ENCODE measurements at places on chromosomes 16 and 17. TPM values are rescaled to one million over a fixed set of nuclear protein-coding genes. Genes with fewer than 3 reads are reported as not detected.

DNA sequence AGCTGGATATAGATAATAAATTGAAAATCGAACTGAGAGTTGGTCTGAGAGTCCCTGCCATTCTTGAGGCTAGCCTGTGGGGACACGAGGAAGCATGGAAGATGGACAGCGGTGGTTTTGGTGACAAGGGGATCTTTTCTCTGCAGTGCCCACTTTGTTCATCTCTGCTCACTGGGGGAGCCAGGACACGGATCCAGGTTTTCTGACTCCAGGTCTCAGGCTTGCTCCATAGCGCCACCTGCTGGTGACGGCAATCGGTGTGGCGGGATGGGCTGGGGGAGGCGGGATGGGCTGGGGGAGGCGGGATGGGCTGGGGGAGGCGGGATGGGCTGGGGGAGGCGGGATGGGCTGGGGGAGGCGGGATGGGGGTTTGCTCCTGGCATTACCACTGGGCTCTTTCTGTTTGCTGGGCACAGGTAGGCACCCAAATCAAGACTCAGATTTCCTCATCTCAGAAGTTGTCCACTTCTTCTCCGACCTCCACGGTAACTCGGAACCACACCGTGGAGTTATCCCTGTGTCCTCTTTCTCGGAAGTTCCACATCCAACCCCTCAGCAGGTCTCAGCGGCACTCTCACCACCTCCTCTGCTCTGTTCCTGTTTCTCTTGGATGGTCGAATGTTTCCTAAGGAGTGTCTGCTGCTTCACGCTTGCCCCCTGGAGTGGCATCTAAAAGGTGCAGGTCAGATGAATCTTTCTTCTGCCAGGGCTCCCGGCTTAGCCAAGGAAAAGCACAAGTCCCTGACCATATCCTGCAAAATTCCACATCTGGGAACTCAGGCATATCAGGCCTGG lies 142.4 kb downstream of the CYLD start:
- peaks cover 6% of the 10 kb centered on the region for H3K27me3 ChIP-seq
- no peaks in the 10 kb centered on the region for H3K36me3 ChIP-seq
- no peak overlapping the region for H3K4me3 ChIP-seq
- no peak for DNase-seq
- no peak overlapping the region for H3K27ac ChIP-seq
- H3K4me1 ChIP-seq, result no peaks in the 10 kb centered on the region

RAB26 gene
- total RNA-seq, result not detected

DNA sequence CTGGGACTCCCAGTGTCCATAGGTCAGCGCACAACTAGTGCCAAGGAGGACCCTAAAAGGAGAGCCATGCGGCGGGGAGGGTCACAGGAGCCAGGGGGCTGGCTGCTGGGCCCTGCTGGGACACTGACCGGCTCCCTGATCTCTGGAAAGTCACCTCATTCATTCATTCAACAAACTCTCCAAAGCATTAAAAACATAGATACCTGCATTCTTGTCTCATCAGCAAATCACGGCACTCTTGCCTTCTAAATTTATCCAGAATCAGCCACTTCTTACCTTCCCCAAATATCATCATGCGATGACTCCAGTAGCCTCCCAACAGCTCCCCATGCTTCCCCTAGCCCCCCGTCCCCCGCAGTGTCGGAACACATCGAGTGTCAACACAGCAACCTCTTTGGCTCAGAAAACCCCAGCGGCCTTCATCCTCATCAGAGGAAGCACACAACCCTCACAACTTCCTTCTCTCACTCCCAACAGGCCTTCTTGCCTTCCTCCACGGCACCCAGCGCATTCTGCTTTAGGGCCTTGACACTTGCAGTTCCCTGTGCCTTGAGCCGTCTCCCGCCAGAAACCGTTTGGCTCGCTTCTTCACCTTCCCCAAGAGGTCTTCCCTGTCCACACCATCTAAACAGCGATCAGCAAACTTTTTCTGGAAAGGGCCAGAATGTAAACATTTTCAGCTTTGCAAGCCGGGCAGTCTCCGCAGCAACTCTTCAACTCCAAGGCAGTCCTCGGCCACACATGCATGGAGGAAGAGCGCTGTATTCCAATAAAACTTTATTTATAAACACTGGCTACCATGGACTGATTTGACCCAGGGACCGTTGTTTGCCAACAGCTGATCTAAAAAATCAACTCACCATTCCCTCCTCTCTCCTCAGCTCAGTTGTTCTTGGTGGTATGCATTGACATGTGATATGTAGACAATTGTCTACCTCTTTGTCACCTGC lies 119.5 kb upstream of the TNRC6C start:
- no peaks in the 10 kb centered on the region for H3K27me3 ChIP-seq
- no peaks in the 10 kb centered on the region for H3K36me3 ChIP-seq
- DNase-seq, result no peak
- H3K27ac ChIP-seq, result no peak overlapping the region

DNA sequence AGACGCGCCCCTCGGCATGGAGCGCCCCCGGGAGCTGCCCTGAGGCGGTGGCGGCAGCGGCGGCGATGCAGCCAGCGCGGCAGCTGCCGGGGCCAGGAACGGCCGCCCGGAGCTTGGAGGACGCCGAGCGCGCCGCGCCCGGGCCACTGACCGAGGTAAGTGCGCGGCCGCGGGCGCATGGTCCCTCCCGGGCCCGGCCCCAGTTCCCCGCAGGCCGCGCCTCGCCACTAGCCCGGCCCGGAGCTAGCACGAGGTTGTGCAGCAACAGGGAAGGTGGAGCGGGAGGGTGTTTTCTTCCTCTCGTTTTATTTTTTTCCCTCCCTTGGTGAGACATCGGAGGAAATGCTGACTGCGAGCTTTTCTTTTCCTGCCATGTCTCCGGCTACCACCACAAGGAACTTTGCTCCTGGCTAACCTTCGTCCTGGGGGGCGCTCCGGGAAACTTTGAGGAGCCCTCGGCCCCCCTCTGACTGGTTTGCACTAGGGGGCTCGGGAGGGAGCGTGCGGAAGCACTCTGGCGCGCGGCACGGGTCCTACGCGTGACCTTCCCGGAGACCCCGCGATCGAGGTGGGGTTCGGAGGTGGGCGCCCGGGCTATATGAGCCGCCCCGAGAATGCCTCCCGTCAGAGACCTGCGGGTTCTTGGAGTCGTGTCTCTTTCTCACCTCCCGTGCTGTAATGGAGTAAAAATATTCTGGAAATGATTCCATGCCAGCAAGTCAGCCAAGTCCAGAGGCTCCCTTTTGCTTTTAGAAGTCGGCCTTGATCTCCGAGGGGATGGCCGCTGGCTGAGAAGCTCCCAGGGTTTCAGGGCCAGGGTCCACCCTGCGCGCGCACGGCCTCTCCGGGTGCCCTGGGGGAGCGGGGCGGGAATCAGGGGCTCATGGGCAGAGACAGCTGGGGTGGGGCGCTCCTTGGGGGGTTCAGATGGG lies 868 bp downstream of the KCNJ12 start:
- peaks cover 17% of the 10 kb centered on the region for H3K4me1 ChIP-seq
- DNase-seq, result no peak
- H3K27me3 ChIP-seq, result peaks cover 3% of the 10 kb centered on the region
- H3K27ac ChIP-seq, result no peak overlapping the region
- no peak overlapping the region for H3K4me3 ChIP-seq

DNA sequence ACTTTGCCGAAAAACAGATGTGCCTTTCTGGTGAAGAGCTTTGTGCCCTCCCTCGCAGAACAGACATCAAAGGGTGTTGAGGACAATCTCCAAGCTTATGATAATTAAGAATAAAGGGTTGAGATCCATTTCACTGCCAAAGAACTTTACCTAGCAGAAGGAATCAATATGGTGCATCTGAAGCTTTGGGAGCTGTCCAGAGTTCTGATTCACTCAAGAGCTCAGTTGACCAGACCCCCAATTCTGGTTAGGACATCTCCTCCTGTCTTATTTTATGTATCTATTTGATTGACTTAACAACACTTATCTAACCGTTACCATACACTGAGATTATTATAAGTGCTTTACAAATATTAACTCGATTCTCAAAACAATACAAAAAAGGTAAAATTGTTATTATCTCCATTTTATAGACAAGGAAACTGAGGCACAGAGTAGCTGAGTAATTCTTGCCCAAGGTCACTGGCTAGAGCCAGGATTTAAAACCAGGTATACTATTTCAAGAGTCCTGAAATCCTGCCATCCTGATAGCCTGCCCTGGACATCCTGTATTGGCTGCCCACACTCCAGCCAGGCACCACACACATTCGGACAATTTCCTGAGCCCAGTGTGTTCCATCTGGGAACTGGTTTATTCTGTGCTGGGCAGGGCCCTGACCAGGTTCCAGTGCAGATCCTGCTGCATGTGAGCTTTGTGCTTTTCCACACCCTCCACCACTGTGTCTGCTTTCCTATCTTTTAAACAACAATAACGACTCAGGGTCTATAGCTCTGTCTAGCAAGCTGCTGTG lies 29.8 kb downstream of the PITPNM3 start:
- no peaks in the 10 kb centered on the region for H3K4me1 ChIP-seq
- DNase-seq, result no peak
- no peak overlapping the region for H3K4me3 ChIP-seq

SMTNL2 gene
- total RNA-seq, result not detected

- H3K4me3 ChIP-seq, result no peak overlapping the region
- no peak overlapping the region for H3K27ac ChIP-seq
- H3K36me3 ChIP-seq, result no peaks in the 10 kb centered on the region
- no peaks in the 10 kb centered on the region for H3K27me3 ChIP-seq
- H3K4me1 ChIP-seq, result no peaks in the 10 kb centered on the region
- no peak for DNase-seq
Observed at GRCh38 chr16:52114379-52114778, 432.6 kb downstream of the TOX3 start.

- no peaks in the 10 kb centered on the region for H3K4me1 ChIP-seq
- no peaks in the 10 kb centered on the region for H3K27me3 ChIP-seq
- no peak overlapping the region for H3K4me3 ChIP-seq
- H3K27ac ChIP-seq, result no peak overlapping the region
Observed at GRCh38 chr17:64369007-64369893, 21.4 kb downstream of the PECAM1 start.

DNA sequence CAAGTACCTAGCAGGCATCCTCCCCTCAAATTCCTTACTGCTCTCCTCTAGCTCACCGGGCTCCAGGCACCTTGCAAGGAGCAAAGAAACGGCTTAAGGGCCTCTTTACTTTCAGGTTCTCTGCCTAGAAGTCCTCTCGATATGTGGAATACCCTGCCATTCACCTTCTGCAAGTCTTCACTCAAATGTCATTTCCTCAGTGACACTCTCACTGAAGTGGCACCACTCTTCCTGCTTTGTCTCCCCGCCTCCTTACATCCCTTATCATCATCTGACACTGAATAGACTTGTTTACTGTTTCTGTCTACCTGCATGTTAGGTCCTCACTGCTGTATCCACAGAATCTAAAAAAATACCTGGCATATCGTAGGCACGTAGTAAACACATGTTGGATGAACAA lies 947 bp downstream of the SLC7A6OS start:
- H3K4me1 ChIP-seq, result peaks cover 41% of the 10 kb centered on the region
- H3K27me3 ChIP-seq, result no peaks in the 10 kb centered on the region
- peaks cover 39% of the 10 kb centered on the region for H3K36me3 ChIP-seq
- H3K4me3 ChIP-seq, result peak overlapping the region; percentile 81

GRCh38 chr17:77002103-77003045 lies 134.2 kb downstream of the MGAT5B start:
- H3K4me3 ChIP-seq, result no peak overlapping the region
- no peaks in the 10 kb centered on the region for H3K27me3 ChIP-seq
- DNase-seq, result no peak
- H3K36me3 ChIP-seq, result no peaks in the 10 kb centered on the region
- no peak overlapping the region for H3K27ac ChIP-seq
- H3K4me1 ChIP-seq, result peaks cover 25% of the 10 kb centered on the region

PRPSAP1 gene
- total RNA-seq, result 37.1 TPM

DHRS7B gene
- total RNA-seq, result 7.6 TPM

DNA sequence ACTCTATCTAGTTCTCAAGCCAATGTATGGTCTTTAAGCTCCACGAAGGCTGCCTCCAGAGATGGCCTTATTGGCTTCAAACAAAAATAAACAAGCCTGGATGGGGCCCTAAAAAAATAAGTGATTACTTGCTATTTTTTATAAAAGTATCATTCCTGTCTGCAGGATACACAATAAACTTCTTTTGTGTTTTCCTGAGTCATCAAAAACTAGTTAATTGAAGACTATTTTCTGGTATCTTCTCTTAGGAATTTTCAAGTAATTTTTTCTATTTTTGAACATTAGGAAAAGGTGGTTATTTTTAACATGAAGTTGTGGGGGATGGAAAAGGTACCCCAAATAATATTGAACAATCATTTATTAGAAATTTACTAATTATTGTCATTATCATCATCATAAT lies 213.1 kb upstream of the DYNLRB2 start:
- no peaks in the 10 kb centered on the region for H3K4me1 ChIP-seq
- H3K27me3 ChIP-seq, result no peaks in the 10 kb centered on the region
- H3K4me3 ChIP-seq, result no peak overlapping the region
- no peaks in the 10 kb centered on the region for H3K36me3 ChIP-seq
- DNase-seq, result no peak

- no peaks in the 10 kb centered on the region for H3K4me1 ChIP-seq
- no peak overlapping the region for H3K27ac ChIP-seq
- H3K27me3 ChIP-seq, result no peaks in the 10 kb centered on the region
- H3K36me3 ChIP-seq, result no peaks in the 10 kb centered on the region
- H3K4me3 ChIP-seq, result no peak overlapping the region
Observed at GRCh38 chr16:51994597-51994996, 552.3 kb downstream of the TOX3 start.

DNA sequence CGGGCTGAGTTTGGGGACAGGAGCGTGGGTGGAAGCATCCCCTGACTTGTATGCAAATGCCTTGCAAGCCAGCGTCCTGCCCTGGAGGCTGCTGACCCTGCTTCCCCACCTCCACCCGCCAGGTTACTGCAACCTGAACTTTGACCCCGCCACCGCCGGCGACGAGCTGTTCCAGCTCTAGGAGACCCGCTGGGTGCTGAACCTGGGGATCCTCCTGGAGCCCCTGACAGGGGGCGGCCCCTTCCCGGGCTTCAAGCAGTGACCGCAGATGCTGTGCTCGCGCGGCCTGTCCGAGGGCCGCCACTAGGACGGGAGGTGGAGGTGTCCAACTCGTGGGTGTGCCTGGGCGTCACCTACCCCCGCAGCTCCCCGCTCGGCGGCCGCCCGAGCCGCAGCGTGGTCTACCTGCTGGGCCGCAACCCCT lies 10.7 kb upstream of the SLC16A5 start:
- H3K27ac ChIP-seq, result peak overlapping the region; percentile 43
- H3K4me3 ChIP-seq, result no peak overlapping the region
- no peak for DNase-seq
- H3K27me3 ChIP-seq, result no peaks in the 10 kb centered on the region
- no peaks in the 10 kb centered on the region for H3K36me3 ChIP-seq

ADORA2B gene
- not detected for total RNA-seq

Measured in CD4-positive, CD25-positive, alpha-beta regulatory T cell (primary cell).